ENCODE measurements at places on chromosomes 4 and X.

- no peak for DNase-seq
Measured at GRCh38 chr4:62627141-62627540, 1427.0 kb downstream of the ADGRL3 start.

DNA sequence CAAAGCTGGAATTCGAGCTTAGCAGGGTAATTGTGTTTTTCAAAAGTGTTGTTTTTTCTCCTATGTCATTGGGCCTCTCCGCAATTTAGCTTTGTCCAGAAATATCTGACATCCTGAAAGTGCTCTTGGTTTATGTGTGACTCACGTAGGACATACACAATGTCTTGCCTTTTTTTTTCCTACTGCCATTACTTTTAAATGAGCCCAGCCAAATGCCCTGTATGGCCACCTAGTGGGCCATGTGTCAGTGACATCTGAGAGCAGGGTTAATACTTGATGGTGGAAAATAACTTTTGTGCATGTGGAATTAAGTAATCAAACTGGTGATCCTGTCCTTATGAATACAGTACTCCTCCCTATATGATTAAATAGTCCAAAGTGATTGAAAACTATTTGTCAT, 1411.1 kb upstream of the TENM3 start:
- DNase-seq: no peak

DNA sequence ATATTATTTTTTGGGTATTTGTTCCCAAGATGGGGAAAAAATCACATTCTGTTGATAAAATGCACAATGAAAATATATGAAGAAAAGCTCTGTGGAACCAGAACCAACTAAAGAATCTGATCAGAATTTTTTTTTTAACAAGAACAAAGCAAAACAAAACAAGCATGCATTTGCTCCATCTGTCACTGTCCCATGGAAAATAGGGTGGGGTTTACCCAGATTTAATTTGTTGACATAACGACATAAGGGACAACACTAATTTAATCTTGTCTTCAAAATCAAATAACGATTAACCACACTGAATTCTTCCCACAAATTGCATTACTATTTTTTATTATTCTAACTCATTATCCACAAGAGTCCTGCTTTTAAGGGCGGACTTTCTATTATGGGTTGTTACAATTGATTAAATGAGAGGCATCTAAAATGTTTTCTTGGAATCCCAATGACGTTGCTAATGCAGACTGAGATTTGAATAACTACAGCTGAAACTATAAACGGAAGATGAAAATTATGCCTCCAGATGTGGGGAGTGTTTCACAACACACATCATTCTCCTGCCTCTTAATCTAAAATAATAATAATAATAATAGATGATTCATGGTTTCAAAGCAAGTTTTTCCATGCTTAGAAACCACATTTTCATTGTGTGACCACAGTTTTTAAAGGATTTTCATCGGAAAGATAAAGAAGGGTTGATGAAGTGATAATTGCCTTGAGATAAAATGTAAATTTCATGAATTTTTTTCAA, 307.0 kb upstream of the CPEB2 start:
- no peak for DNase-seq

DNA sequence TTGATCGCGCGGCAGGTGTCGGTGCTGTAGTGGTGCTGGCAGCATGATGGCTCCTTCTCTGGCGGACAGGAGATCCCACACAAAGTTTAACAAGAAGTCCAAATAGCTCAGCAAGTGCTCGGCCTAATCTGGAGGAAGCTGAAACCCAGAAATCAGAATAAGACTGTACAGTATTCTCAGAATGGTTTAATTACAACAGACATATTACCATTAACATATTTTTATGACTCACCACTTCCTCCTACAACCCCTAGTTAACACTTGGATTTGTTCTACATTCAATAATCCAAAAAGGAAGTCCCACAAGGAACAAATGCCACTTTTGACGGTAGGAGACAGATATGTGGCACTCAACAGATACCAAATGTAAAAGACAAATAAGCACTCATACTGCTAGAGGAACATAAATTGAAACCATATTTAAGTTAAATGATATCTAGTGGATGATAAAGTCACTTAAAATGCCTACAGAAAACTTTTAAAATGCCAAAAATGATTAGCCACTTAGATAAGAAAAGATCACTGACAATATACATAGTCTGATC, 91.2 kb downstream of the HUWE1 start:
- DNase-seq: no peak

DNA sequence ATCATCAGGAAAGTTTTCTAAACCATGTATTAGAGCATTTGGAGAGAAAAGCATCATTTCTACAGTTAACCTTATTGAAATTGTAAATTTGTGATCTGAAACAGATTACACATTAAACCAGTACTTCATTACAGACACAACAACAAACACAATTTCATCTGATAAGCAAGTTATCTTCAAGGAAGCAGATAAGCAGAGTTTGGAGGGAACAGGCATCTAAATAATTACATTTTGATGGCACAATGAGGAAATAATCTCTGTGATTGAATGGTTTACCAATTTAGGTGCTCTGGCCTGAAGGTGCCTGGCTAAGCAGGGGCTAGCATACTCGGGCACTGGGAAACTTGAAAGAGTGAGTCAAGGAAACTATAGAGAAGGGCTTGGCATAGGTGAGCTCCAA, 619.8 kb downstream of the PACRGL start:
- DNase-seq: no peak

All from T-helper 2 cell treated with Interferon-gamma antibody and Interleukin-4, amounts not matched to agents 5 μg/mL and 100 μg/mL, for 36 hours (primary cell).